ENCODE measurements at places on chromosomes 13 and 19.

GRCh38 chr19:16071072-16071691 is 5.1 kb upstream of the TPM4 start:
- no peak for DNase-seq

DNA sequence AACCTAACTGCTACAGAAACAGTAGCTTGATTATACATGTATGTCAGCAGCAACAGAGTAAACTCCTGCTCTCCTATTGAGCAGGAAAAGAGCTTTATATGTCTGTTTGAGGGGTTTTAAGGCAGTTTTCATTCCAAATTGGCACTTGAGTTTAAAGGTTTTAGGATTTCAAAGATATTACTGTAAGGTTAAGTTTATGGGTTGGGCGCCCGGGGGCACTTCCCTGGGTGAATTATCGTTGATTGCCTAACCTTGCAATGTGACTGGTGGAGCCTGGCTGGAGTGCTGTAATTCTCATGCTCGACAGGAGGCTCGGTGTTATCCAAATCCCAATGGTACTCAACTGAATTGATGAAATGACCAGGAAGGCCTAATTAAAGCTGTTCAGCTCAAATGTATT is 1586.1 kb downstream of the OLFM4 start:
- DNase-seq = no peak

- peak; percentile 84 for DNase-seq
These were observed 49.9 kb downstream of the AP1M1 start for GRCh38 chr19:16247353-16248182.

GRCh38 chr13:58097831-58098230 is 466.3 kb downstream of the PCDH17 start:
- no peak for DNase-seq

DNA sequence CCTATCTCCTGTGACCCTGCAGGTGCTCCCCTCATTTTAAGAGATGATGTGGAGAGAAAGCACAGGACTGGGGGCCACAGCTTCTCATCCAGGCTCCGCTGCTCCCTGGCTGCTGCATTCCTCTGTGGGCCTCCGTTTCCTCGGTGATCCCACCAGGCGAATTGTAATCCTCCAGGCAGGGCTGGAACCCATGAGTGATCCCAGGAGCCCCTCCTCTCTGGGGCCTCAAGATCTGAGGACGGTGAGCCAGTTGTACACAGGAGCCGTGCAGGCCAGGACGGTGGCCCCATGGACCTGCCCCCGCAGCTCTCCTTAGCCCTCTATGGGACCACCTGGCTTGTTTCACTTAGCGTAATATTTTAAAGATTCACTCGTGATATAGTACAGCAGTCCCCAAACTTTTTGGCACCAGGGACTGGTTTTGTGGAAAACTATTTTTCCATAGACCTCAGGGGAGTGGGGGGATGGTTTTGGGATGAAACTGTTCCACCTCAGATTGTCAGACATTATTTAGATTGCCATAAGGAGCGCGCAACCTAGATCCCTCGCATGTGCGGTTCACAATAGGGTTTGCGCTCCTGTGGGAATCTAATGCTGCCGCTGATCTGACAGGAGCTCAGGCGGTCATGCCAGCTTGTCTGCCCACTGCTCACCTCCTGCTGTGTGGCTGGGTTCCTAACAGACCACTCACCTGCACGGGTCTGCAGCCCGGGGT is 5.6 kb downstream of the FFAR3 start:
- no peak for DNase-seq

- DNase-seq = no peak
These were observed 676 bp downstream of the BRCA2 start for GRCh38 chr13:32316028-32316339.

GRCh38 chr13:110869805-110870706 is 44.8 kb downstream of the ANKRD10 start:
- peak; percentile 80 for DNase-seq

DNA sequence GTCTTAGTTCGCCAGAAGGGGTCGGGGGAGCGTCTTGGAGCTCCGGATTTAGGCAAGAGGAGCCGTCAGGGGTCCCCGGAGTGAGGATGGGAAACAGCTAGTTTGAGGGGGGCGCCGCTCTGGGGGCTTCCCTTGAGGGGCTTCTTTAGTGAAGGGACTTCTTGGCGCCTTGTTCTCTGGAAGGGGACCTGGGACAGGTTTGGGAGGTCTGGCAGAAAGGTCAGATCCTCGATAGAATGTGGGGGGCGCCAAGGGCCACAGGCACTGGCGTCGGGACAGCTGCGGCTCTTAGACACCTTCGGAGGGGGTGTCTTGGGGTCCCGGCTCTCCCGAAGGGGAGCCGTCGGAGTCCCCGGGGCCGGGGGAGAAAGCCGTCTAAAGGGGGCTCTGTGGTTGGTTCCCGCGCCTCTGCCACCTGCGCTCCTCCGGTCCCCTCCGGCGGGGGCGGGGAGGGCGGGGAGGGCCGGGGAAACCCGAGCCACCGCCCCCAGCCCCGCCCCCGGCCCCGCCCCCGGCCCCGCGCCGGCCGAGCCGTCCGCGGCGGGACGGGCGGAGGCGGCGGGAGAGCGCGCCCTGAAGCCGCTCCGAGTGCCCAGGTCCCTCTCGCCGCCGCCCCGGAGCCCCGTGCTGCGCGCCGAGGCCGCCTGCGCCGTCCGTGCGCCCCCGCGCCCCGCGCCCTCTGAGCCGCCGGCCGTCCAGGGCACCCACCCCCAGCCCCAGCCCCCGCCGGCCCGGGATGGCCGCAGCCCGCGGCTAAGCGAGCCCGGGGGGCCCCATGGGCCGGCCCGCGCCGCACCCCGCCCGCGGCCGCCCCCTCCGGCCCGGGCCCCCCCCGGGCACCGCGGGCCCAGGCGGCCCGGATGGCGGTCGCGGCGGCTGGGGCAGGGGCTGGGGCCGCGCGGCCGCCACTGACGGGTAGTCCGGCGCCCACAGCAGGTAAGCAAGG is at the start of gene NRTN:
Gene NRTN (plus strand): TSS at position 552 of the 946 bp plus-strand sequence. CDS start 19,099 bp downstream, outside the sequence.
- peak; percentile 36 for DNase-seq

DNA sequence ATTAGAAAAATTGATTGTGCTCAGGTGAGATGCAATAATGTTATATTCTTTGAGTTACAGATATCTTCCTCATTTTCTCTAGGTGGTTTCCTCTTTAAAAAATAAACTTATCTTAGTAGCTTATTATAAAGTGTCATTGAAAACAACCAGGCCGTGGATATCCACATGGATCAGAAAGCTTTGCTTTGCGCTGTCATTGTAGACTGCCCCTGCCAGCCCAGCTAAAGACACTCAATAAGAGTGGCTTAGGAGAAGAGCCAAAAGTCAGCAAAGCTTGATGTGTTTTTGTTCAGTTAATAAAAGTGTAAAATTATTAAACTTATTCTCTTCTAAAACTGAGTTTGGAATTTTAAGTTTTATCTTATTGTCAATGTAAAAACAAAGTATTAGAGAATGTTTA is 34.4 kb downstream of the TPP2 start:
- no peak for DNase-seq

- DNase-seq = no peak
These were observed 221.5 kb downstream of the LHFPL6 start for GRCh38 chr13:39381456-39381855.

GRCh38 chr19:39946532-39946931 is 12.1 kb upstream of the FCGBP start:
- DNase-seq = no peak

DNA sequence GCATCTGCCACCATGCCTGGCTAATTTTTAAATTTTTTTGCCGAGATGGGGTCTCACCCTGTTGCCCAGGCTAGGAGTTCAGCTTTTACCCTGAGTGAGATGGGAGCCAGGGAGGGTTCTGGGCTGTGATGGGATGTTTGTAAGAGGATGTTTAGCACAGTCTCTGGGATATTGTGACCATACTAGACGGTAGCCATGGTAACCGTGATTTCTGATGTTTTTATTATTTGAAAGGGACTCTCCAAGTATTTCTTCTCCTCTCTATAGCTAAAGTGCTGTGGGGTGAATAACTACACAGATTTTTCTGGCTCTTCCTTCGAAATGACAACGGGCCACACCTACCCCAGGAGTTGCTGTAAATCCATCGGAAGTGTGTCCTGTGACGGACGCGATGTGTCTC is 10.4 kb downstream of the TSPAN16 start:
- DNase-seq = no peak

DNA sequence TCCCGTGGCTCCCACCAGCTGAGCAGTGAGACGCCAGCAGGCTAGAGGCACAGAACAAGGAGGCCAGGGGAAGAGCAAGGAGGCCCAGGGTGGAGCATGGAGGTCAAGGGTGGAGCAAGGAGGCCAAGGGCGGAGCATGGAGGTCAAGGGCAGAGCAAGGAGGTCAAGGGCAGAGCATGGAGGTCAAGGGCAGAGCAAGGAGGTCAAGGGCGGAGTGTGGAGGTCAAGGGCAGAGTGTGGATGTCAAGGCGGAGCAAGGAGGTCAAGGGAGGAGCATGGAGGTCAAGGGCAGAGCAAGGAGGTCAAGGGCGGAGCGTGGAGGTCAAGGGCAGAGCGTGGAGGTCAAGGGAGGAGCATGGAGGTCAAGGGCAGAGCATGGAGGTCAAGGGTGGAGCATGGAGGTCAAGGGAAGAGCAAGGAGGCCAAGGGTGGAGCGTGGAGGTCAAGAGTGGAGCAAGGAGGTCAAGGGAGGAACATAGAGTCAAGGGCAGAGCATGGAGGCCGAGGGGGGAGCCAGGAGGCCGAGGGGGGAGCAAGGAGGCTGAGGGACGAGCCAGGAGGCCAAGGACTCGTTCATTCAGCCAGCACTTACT is 27.7 kb downstream of the DPF1 start:
- no peak for DNase-seq

DNA sequence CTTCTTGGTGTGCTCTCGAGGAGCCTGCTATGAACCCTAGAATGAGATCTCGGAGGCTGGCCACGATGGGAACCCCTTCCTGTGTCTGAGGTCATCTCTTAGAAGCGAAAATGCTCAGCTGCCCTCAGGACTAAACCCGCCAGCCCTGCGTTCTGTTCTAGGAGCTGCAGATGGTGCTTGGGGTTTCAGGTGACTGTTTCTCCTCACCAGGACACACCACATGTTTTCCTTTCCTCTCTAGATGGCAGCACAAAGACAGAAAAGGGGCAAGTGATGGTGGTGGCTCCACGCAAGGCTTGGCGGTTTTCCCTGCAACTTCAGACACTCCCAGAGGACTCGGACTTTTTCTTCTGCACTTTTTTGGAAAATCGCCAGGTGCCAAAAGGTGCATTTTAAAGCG is 60.1 kb downstream of the RNASEH2B start:
- DNase-seq = peak; percentile 6

DNA sequence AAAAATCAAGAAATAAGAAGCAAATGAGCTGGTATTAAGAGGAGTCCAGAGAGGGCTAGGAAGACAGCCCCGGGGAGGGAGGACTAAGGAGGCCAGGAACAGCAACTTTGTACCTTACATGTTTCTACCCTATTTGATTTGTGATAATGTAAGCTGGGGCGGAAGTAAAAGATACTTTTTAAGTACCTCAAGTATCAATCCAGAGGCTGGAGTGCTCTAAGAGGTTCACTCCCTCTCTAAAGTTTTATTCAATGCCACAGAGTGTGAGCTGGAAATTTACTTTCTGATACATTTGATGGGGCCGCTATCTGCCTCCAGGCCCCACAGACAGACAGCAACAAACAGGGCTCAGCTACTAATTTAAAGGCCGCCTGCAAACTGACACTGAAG is 11.4 kb downstream of the MLLT1 start:
- no peak for DNase-seq

GRCh38 chr13:45949161-45949560 is 97.6 kb upstream of the SIAH3 start:
- DNase-seq = no peak

- no peak for DNase-seq
These were observed 120.6 kb upstream of the WASF3 start for GRCh38 chr13:26436914-26437313.
